Nucleus accumbens (tissue), 56 donors: ENCODE measurements at places on chromosomes 11 and 22.
A peak's percentile ranks its signal among the peaks of the same experiment; 100 is the strongest.

- DNase-seq = no peak
These were observed 386.2 kb downstream of the NTM start for GRCh38 chr11:131756479-131757110.

DNA sequence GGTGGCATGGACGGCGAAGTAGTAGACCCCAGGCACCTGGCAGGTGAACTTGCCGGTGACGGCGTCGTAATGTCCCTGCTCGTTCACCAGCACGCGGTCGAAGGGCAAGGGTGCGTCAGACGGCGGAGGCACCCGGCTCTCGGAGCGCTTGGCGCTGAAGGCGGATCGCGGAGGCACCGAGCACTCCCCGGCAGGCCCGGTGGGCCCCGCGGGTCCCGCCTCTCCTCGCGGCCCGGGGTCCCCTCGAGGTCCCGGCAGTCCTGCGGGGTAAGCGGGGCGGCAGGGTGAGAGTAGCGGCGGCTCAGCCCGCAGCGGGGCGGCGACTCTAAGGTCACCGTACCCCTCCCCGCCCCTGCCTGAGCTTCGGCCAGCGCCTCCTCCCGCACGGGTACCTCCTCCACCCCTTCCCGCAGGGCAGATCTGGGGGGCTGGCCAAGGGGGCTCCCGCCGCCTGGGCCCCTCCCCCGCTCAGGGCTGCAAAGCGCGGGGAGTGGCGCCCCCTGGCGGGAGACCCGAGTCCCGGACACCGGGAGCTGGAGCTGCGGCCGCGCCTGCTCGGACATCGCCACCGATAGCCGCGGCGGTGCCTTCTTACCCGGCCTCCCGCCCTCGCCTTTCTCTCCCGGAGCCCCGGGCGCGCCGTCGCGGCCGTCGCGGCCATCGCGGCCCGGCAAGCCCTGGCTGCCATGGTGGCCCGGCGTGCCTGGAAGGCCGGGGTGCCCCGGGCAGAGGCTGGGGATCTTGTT, 921 bp downstream of the C1QTNF5 start:
- peak; percentile 78 for DNase-seq

- no peak for DNase-seq
These were observed 133.3 kb downstream of the ATXN10 start for GRCh38 chr22:45804986-45805325.

DNA sequence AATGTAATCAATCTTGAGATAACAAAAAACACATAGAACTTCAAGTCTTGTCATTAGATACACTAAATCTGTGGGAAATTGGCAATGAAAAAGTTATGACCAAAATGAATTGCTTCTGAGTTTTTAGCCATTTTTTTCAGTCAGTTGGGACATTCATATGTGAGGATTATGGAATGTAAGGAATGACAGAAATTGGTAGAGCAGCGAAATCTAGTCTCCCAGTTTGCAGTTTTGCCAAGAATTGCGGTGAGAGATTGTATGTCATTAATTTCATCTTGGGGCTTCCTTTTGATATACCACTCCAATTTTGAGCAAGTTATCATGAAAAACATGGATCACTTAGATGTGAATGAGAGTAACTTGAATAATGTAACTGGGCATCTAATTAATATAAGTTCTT, 49.9 kb downstream of the SIK2 start:
- no peak for DNase-seq
